Activated CD8-positive, alpha-beta memory T cell treated with anti-CD3 and anti-CD28 coated beads for 4 hours (primary cell): ENCODE measurements at places on chromosomes 2 and 18.

DNA sequence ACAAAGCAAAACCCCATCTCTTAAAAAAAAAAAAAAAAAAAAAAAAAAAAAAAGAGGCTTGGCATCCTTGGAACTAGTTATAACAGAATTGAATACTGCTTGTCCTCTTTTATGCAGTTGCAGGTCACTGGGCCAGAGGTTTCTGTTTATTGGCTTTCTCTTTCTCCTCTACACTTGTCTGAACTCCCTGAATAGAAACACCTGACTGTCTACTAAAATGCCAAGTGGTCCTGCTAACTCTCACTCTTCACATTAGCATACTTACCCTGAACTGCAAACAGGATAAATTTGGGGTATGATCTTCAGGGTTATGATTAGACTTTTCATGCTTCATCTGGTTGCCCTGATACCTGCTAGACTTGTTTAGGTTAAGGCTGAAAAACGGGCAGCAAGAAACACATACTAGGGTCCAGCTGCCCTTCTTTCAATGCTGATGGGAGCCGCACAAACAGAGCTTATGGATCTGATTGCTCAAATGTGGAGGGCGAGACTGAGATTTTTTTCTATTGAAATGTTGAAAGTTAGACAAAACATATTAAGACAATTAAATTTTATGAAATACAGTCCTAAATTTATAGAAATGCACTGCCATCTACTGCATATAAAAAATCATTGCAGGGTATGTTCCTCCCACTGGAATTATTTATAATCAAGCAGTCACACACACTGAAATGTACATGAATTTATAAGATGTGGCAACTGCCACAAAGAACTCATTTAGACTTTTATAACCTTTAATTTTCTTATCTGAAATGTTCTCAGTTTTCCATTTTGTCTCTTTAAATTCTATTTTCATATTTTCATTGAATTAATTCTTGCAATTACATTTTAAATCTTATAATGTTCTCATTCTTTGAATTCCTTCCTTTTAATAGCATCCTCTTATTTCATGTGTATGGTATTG is 40.8 kb downstream of the GTF3C3 start:
- DNase-seq: no peak

- DNase-seq: no peak
Measured at GRCh38 chr2:212299943-212300342, 238.7 kb downstream of the ERBB4 start.

GRCh38 chr18:79694895-79695213 is 15.3 kb downstream of the CTDP1 start:
- DNase-seq: no peak

GRCh38 chr2:121333834-121334558 is 49.0 kb upstream of the TFCP2L1 start:
- DNase-seq: no peak

DNA sequence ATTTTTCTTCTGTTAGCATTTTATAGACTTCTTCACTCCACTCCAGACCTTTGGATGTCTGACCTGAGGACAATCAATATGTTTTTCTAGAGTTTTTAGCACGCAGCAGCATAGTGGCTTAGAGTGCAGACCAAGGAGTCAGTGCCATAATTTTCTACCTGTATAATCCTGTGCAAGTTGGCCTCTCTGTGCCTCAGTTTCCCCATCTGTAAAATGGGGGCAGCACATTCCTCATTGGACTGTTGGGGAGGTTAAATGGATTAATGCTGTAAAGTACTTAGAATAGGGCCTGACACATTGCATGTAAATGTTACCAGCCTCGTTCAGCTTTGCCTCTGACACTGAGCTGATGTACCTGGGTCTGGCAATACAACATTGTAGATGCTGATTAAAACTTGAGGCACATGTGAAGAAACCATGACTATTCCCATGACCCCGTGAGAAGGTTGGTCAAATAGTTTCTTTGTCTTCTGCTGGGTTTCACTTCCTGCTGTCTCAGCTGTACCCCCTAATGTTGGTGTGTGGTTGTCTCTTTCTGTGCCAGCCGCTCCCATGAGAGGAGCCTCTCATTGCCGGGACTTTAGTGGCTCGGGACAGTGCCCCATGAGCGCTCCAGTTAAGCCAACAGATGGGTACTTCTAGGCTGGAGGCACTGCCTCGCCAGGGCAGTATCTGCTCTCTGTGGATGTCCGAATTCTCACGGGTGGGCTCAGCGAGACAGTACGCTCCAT is 125.3 kb downstream of the SH3RF3 start:
- no peak for DNase-seq

- DNase-seq: no peak
Measured at GRCh38 chr2:235512699-235513053, 18.8 kb downstream of the AGAP1 start.

DNA sequence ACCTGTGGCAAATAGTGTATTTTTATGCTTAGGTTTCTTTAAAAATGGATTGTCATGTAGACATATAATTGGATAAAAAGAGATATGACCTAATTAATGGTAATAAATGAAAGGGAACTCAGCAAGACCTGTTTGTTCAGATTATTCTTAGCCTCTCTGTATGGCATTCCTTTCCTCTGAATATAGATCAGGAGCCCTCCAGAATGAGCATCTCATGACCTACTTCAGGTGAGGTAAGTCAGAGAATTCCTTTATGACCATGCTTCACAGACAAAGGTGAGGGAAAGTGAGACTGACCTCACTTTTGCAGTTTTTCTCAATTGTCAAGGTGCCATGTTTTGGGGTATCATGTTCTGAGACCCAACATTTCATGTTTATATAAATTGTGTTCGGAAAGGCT is 1744.3 kb upstream of the PIK3C3 start:
- no peak for DNase-seq

DNA sequence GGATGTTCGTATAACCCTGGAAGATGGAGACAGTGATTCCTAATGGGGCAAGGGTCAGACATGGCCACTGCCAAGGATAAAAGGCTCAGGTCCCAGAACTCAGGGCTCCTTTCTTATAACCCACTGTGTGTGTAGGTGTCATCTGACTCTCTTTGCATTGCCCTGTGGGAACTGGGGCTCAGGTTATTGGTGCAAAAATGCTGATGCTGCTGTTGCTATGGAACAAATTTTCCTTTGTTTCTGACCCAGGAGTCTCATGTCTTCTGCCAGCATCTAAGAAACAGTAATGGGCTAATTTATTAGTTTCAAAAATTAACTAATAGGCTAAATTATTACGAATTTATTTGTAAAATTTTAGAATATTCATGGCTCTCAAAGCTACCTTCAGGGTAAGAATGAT is 24.3 kb upstream of the LDLRAD4 start:
- no peak for DNase-seq
